ENCODE measurements at places on chromosomes 7 and 10.

- no peak for DNase-seq
These were observed 40.5 kb downstream of the NRBF2 start for GRCh38 chr10:63173468-63174232.

DNA sequence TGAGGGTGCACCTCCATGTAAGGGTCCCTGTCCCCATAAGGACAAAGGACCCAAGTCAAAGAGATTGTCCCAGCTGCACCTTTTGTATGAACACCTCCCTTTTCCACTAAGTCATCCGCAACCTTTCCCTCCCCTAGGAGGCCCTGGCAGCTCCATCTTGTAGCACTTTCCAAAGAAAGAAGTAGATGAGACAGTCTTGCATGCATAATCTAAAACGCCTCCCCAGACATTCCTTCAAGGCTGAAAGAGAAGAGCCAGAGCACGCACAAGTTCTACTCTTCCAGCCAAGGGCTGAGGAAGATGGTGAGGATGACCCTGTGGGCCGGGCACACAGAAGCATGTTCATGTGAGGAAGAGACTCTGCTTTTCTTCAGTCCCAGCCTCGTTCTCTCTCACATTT is 194.4 kb downstream of the TNS3 start:
- no peak for DNase-seq

- DNase-seq, result no peak
These were observed 17.2 kb downstream of the ECHDC3 start for GRCh38 chr10:11759347-11759746.

DNA sequence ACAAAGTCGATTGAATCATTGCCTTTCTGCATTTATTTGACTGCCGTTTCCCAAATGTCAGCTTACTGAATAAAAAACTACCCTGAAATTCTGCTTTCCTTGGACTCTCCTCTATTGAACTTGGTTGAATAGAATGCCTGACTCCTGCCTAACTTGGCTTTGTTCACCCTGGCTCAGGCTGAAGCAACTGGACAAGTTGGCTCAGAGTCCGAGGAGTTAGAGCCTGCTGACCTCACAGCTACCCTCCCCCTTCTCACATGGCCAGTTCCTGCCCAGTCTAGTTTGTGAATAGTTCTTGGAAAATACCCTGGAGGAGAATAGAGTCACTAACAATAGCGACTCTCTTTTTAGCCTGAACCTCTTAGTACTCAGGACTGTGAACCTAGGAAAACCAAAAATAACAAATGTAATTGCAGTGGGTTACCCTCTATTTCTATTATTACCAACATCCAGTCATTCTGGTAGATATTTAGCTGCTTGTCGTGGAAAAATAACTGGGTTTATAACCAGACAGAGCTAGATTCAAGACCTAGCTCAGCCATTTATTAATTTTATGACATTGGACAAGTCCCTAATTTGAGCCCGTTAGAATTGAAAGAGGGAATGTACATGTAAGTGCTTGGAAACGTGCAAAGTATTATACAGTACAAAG is 17.3 kb upstream of the NRBF2 start:
- no peak for DNase-seq

GRCh38 chr7:150620617-150621371 is 11.4 kb downstream of the GIMAP6 start:
- no peak for DNase-seq

DNA sequence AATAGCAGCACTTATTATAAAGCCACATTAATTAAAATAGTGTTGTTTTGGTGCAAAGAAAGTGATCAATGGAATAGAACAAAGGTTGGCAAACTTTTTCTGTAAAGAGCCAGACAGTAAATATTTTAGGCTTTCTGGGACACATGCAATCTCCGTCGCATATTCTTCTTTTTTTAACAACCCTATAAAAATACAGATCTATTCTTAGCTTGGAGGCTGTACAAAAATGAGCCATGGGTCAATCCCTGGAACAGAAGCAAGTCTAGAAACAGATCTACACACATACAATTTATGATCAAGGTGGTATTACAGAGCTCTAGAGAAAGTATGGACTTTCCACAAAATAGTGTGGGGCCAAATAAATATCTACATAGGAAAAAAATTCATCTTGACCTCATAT is 71.8 kb downstream of the ARHGAP21 start:
- no peak for DNase-seq

DNA sequence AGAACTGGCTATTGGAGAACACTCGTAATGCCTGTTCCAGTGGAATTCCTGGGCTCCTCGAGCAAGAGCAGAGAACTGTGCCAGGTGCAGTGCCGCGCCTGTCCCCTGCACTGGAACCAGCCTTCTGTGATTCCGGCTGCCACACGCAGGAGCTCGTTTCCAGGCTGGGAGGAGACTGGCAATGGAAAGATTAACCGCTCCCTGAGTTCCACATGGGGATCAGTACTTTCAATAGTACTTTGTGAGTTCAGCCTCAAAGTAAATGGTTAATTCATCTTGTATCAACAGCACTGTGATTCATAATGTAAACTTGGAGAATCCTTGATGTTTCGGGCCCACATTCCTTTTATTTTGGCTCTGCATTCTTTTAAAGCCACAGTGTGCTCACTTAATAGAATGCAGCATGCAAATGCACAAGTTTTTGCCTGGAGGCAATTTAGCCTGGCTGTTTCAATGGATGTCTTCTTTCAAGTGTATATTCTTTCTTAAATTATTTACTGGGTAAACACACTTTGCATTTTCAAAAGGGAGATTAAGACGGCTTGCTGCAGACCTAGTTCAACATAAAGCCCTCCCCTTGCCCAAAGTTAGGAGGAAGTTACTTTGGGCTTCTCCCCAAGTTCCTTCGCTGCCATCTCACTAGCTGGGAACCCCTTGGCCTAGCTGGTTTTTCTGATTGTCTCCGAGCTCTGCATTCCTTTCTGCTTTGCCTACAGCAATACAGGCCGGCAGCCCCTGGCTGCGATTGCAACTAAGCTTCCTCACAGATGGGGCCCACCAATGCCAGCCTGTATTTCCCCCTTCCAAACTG is 138.1 kb upstream of the TCF7L2 start:
- DNase-seq, result no peak

DNA sequence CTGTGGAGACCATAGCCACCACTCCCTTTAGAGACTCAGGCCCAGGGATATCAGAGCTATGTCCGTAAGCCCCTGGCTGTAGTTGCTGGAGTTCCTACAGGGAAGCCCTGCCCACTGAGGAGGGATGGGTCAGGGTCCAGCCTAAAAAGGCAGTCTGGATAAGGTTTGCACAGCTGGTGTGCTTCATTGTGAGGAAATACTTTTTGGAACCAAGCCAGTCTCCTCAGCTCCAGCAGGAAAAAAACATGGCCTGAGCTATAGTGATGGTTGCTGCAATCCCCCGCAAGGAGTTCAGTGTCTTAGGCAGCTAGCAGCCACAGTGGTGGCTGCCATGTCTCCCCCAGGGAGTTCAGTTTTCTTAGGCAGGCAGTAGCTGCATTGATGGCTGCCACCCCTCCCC is 52.6 kb upstream of the CYP2C8 start:
- DNase-seq, result no peak

- DNase-seq, result peak; percentile 69
These were observed 2.6 kb downstream of the MRPS33 start for GRCh38 chr7:141012044-141012685.
